Esophagus muscularis mucosa (tissue), 4 donors: ENCODE measurements at places on chromosomes 2 and 18. TPM values are rescaled to one million over a fixed set of nuclear protein-coding genes. Genes with fewer than 3 reads are reported as not detected.

The SGPP2 gene
- total RNA-seq: 0.32 TPM

The CCDC178 gene
- 1.7 TPM for total RNA-seq

The ZNF519 gene
- total RNA-seq: 3.8 TPM

The TUBB8B gene
- not detected for total RNA-seq

The CHRNA1 gene
- total RNA-seq: not detected

The CD28 gene
- 0.32 TPM for total RNA-seq

- no peak overlapping the region for H3K27ac ChIP-seq
- DNase-seq: no peak
- no peaks in the 10 kb centered on the region for H3K27me3 ChIP-seq
- H3K4me3 ChIP-seq: no peak overlapping the region
- H3K36me3 ChIP-seq: no peaks in the 10 kb centered on the region
- H3K4me1 ChIP-seq: no peaks in the 10 kb centered on the region
Measured at GRCh38 chr2:197360744-197361156, 50.2 kb upstream of the ANKRD44 start.

DNA sequence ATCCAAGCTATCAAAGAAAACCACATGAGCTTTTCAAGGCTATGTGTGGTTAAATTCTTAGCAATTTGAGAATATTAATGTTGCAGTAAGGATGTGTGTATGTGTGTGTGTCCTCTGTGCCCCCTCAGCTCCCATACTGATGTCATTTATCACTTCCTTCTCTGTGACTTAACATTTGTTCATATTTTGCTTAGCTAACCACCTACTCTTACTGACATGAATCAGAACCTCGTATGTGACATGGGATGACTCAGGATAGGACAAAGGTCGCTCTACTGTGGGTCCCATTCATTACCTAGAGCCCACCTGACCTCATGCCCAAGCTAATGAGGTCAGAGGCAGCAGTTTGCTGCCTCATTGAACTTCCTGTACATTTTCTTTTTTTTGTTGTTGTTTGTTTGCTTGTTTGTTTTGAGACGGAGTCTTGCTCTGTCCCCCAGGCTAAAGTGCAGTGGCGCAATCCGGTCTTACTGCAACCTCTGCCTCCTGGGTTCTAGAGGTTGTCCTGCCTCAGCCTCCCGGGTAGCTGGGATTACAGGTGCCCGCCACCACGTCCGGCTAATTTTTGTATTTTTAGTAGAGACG, 36.3 kb downstream of the MOGAT1 start:
- H3K27ac ChIP-seq: no peak overlapping the region
- peaks cover 44% of the 10 kb centered on the region for H3K4me1 ChIP-seq
- H3K27me3 ChIP-seq: no peaks in the 10 kb centered on the region
- H3K4me3 ChIP-seq: no peak overlapping the region
- no peaks in the 10 kb centered on the region for H3K36me3 ChIP-seq

- peaks cover 5% of the 10 kb centered on the region for H3K4me1 ChIP-seq
- H3K36me3 ChIP-seq: peaks cover 99% of the 10 kb centered on the region
- H3K4me3 ChIP-seq: no peak overlapping the region
- no peaks in the 10 kb centered on the region for H3K27me3 ChIP-seq
Measured at GRCh38 chr2:54649633-54650032, 73.8 kb upstream of the EML6 start.

- no peak overlapping the region for H3K4me3 ChIP-seq
- H3K27ac ChIP-seq: no peak overlapping the region
- peaks cover 16% of the 10 kb centered on the region for H3K4me1 ChIP-seq
- no peak for DNase-seq
- H3K36me3 ChIP-seq: no peaks in the 10 kb centered on the region
Measured at GRCh38 chr2:227367427-227367795, 11.7 kb downstream of the TM4SF20 start.

GRCh38 chr2:24924266-24924665, 4.2 kb upstream of the ADCY3 start:
- peaks cover 28% of the 10 kb centered on the region for H3K4me1 ChIP-seq

DNA sequence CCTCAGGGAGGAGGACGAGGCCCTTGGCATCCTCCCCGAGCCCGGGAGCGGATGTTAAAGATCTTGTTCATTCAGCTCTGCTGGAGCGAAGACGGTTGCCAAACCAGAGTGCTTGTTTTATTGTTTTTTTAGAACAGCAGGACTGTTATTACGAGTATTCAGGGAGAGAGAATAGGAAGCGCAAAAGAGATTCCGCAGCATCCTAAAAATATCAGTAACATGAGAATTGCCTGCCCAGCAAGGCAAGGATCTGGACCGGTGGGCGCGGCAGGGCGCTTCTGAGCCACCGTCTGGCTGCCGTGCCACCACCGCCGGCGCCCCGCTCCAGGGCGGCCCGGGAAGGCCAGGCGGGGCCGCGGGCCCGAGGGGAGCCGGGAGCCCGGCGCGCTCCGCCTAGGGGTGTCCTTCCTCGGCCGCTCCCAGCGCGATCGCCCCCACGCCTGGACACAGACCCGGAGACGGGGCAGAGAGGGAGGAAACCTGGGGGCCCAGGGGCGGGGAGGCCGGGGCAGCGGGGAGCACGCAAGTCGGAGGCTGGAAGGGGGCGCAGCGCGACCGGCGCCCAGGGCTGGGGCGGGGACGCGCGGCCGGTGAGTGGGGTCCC, 843 bp downstream of the CYS1 start:
- H3K4me1 ChIP-seq: peaks cover 46% of the 10 kb centered on the region
- no peaks in the 10 kb centered on the region for H3K27me3 ChIP-seq
- H3K4me3 ChIP-seq: peak overlapping the region; percentile 73
- H3K27ac ChIP-seq: peak overlapping the region; percentile 91
- no peaks in the 10 kb centered on the region for H3K36me3 ChIP-seq
- no peak for DNase-seq

- H3K36me3 ChIP-seq: peaks cover 19% of the 10 kb centered on the region
- no peak overlapping the region for H3K27ac ChIP-seq
- no peak for DNase-seq
- no peak overlapping the region for H3K4me3 ChIP-seq
- H3K4me1 ChIP-seq: no peaks in the 10 kb centered on the region
Measured at GRCh38 chr2:138572318-138572717, 70.7 kb downstream of the SPOPL start.

GRCh38 chr2:112582314-112582746, 2.1 kb upstream of the CHCHD5 start:
- peaks cover 29% of the 10 kb centered on the region for H3K4me1 ChIP-seq
- H3K4me3 ChIP-seq: no peak overlapping the region
- no peak overlapping the region for H3K27ac ChIP-seq
- no peak for DNase-seq
- H3K27me3 ChIP-seq: no peaks in the 10 kb centered on the region

- peaks cover 32% of the 10 kb centered on the region for H3K4me1 ChIP-seq
- H3K27me3 ChIP-seq: no peaks in the 10 kb centered on the region
- H3K27ac ChIP-seq: peak overlapping the region; percentile 48
- peaks cover 79% of the 10 kb centered on the region for H3K36me3 ChIP-seq
- DNase-seq: no peak
Measured at GRCh38 chr2:65076345-65076710, 20.1 kb downstream of the CEP68 start.

- H3K4me1 ChIP-seq: peaks cover 4% of the 10 kb centered on the region
- H3K36me3 ChIP-seq: no peaks in the 10 kb centered on the region
- DNase-seq: no peak
- no peak overlapping the region for H3K4me3 ChIP-seq
- peaks cover 21% of the 10 kb centered on the region for H3K27me3 ChIP-seq
Measured at GRCh38 chr2:42788-43187, 3.5 kb downstream of the FAM110C start.

- H3K4me1 ChIP-seq: no peaks in the 10 kb centered on the region
- no peaks in the 10 kb centered on the region for H3K36me3 ChIP-seq
- no peaks in the 10 kb centered on the region for H3K27me3 ChIP-seq
Measured at GRCh38 chr2:127439343-127439742, 21.1 kb downstream of the PROC start.

DNA sequence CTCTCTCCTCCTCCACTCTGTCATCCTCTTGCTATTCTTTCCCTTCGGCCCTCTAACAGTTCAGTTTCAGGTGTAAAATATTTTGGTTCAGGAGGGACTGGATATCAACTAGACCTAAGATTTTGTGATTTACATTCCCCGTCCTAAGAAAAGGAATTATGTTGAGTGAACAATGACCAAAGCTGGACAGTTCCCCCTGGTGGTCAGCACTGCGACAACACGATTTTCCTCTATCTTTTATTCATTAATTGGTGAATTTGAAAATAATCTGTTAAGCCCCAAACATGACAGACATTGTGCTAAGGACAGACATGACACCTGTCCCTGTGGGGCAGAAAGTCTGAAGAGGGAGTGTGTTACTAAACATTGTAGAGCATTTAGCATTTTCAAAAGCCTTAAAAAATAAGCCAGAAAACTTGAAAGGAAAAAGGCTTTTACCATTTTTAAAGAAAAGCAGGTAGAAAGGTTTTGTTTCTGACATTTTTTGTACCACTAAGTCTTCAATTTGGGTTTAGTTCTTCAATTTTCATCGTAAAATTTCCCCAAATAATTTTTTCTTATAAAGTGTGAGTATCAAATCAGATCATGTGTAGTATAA, 28.4 kb upstream of the GTF2A1L start:
- H3K4me3 ChIP-seq: no peak overlapping the region
- no peaks in the 10 kb centered on the region for H3K27me3 ChIP-seq
- H3K4me1 ChIP-seq: peaks cover 67% of the 10 kb centered on the region
- DNase-seq: no peak

DNA sequence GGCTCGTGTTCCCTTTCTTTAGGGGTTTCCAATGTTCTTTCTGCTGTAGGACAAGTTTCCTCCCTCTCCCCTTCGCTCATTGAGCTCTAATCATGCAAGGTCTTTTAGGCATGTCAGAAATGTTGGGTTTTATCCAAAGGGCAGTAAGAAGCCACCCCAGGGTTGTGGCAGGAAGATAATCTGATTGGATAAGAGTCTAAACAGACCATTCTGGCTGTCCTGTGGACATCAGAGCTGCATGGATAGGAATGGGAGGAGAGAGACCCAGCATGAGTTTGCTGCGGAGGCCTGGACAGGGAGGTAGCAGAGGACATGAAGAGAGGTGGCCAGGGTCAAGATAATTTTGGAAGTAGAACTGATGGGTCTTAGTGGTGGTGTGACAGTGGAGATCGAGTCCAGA, 88.2 kb downstream of the ACKR3 start:
- peaks cover 23% of the 10 kb centered on the region for H3K4me1 ChIP-seq
- peaks cover 7% of the 10 kb centered on the region for H3K27me3 ChIP-seq
- peak; percentile 82 for DNase-seq
- H3K36me3 ChIP-seq: no peaks in the 10 kb centered on the region
- H3K27ac ChIP-seq: no peak overlapping the region

GRCh38 chr18:69559604-69560003, 158.9 kb downstream of the DOK6 start:
- no peaks in the 10 kb centered on the region for H3K4me1 ChIP-seq
- no peak overlapping the region for H3K4me3 ChIP-seq
- H3K36me3 ChIP-seq: no peaks in the 10 kb centered on the region
- no peak for DNase-seq
- H3K27ac ChIP-seq: no peak overlapping the region

DNA sequence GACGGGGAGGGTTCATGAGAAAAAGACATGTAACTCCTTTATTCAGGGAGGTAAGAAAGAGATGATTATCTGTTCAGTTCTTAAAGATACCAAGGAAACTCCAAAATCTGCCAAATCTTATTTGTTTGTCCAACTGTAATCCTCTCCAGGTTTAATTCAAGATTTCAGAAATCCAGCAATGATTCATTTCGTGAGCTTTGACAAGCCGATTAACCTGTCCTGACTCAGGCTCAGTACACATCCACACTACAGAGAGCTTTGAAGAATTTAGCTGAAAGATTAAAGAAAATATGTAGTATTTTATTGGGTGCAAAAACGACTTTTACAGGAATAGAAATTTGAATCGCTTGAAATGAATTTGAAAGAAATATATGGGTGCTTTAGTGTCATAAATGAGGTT, 1.1 kb downstream of the SPAG16 start:
- H3K27ac ChIP-seq: no peak overlapping the region
- no peaks in the 10 kb centered on the region for H3K27me3 ChIP-seq
- peak overlapping the region; percentile 82 for H3K4me3 ChIP-seq
- DNase-seq: no peak
- H3K4me1 ChIP-seq: peaks cover 31% of the 10 kb centered on the region
- H3K36me3 ChIP-seq: no peaks in the 10 kb centered on the region

DNA sequence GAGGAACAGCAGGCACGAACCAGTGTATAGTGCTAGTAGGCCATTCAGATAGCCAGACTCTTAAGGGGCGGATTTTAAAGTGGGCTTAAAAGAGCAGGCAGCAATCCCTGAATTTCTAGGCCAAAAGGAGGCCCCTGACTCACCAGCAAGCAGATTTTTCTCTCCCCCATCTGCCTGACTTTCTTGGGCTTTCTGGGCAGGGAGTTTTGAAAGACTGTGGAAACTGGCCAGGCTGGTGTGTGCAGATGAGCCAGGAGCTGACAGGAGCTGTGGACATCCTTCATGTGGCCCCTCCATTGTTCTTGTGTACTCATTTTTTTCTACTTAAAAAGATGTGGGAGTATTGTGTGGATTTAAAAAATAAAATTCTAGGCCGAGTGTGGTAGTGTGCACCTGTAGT, 59.0 kb downstream of the GLI2 start:
- DNase-seq: no peak
- no peaks in the 10 kb centered on the region for H3K27me3 ChIP-seq
- peaks cover 44% of the 10 kb centered on the region for H3K4me1 ChIP-seq
- H3K27ac ChIP-seq: peak overlapping the region; percentile 50
- H3K36me3 ChIP-seq: no peaks in the 10 kb centered on the region
- H3K4me3 ChIP-seq: no peak overlapping the region

GRCh38 chr2:186603286-186603685, 13.4 kb downstream of the ITGAV start:
- no peak for DNase-seq
- no peak overlapping the region for H3K27ac ChIP-seq
- peaks cover 24% of the 10 kb centered on the region for H3K4me1 ChIP-seq
- H3K36me3 ChIP-seq: peaks cover 13% of the 10 kb centered on the region
- H3K4me3 ChIP-seq: no peak overlapping the region
- no peaks in the 10 kb centered on the region for H3K27me3 ChIP-seq

DNA sequence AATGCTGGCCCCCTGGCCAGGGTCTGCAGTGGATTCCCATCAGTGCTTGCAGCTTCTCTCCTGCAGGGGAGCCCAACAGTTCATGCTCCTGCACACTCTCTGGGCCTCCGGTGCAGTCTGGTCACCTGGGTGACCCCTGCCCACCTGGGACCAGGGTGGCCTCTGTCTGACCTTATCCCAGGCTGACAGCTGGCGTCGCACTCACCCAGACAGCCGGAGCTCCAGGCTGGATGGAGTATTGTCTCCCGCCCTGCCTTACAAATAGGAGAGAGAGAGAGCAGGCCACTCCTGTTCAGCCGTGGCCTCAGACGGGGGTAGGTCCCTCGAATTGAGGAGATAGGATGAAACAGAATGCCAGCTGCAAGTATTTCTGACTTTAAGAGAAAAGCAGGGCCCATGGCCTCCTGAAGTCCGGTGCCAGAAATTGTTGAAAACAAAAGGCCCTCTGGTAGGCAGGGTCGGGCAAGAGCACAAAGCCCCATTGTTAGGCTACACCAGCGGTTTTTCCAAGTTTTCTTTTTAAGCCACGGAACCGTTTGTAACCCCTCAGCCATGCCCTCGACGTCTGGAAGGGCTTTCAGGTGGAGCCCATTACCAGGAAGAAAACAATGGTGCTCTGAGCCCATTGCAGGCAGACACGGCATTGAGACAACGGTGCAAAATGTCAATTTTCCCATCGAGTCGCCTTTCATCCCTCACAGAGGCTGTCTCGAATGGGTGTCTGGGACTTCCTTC, 258.4 kb downstream of the BCL11A start:
- H3K27ac ChIP-seq: no peak overlapping the region
- no peaks in the 10 kb centered on the region for H3K36me3 ChIP-seq
- no peaks in the 10 kb centered on the region for H3K4me1 ChIP-seq
- no peak for DNase-seq

GRCh38 chr2:157321466-157321865, 4.2 kb downstream of the ERMN start:
- no peak overlapping the region for H3K27ac ChIP-seq
- no peaks in the 10 kb centered on the region for H3K27me3 ChIP-seq
- DNase-seq: no peak
- H3K4me3 ChIP-seq: no peak overlapping the region
- H3K4me1 ChIP-seq: no peaks in the 10 kb centered on the region
